ENCODE measurements at places on chromosomes 16 and 17. TPM values are rescaled to one million over a fixed set of nuclear protein-coding genes. Genes with fewer than 3 reads are reported as not detected.

- DNase-seq: no peak
Observed at GRCh38 chr16:88409296-88410065, 26.7 kb downstream of the ZNF469 start.

- no peak for DNase-seq
Observed at GRCh38 chr17:72648702-72649101, 443.8 kb downstream of the SLC39A11 start.

GRCh38 chr17:14268264-14268663 is 31.6 kb upstream of the CDRT15 start:
- no peak for DNase-seq

GRCh38 chr17:36892112-36892838 is 45.0 kb upstream of the LHX1 start:
- DNase-seq: no peak

DNA sequence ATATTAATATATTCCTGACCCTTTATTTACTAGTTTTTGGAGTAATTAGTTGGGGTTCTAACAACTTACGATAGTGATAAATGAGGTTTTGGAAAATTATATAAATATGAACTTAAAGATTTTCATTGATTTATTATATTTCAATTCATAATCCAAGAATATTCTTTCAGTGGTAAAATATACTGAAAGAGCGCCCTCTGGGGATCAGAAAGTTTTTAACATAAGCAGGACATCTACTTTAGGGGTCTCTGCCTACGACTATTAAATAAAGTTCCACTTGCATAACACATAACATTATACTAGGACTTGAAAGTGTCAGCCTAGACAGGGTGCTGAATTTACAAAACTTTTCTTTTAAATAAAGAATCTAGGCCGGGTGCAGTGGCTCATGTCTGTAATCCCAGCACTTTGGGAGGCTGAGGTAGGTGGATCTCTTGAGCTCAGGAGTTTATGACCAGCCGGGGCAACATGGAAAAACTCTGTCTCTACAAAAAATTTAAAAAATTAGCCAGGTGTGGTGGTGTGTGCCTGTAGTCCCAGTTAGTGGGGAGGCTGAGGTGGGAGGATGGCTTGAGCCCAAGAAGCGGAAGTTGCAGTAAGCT is 15.6 kb downstream of the RFWD3 start:
- DNase-seq: no peak

The MPO gene
- total RNA-seq: 0.08 TPM
